ENCODE measurements at places on chromosomes 5 and 9.

DNA sequence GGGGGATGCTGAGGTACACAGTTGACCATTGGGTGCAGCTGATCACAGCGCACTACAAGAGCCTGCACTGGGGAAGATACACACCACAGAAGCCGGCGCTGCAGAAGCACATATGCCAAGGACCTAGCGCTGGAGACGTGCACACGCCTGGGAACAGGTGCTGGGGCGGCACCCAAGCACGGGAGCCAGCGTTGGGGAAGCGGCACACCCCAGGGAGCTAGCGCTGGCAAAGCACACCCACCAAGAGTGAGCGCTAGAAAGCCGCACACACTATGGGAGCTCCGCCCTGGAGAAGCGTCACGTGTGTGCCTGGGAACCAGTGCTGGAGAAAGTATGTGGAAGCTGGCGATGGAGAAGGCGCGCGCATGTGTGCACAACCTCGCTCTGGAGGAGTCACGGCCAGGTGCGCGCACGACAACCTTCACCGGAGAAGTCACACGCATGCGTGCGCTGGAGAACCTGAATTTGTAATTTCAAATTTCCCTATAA lies 4.5 kb downstream of the FANCC start:
- peak; percentile 14 for DNase-seq

GRCh38 chr9:2303056-2303455 lies 287.9 kb downstream of the SMARCA2 start:
- DNase-seq: no peak

DNA sequence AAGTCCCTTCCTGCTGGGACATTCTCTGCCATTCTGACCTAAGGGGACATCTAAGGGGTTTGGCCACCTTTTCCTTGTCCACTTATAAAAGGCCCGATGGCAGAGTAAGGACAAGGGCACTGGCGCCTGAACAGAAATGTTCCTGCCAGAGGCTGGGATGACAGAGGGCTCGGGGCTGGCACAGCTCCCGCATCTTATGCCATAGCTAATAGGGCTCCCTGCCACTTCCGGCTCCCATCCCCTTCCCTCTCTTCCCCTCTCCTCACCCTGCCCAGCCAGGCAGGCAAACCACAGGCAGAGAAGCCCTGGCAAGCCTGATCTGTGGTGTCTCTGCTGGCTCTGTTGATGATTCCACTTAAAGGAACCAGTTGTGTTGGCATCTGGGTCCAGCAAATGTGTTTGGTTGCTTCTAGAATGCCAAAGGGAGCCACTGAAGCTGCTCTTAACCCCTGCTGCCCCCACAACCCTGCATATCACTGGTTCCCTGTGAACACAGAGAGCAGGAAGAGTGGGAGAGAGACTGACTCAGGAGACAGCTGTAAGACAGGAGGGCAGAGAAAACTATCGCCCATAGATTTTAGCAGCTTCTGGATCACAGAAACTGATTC lies 18.4 kb upstream of the ADRA1B start:
- DNase-seq: no peak

GRCh38 chr5:60503771-60504170 lies 196.2 kb downstream of the DEPDC1B start:
- peak; percentile 15 for DNase-seq

DNA sequence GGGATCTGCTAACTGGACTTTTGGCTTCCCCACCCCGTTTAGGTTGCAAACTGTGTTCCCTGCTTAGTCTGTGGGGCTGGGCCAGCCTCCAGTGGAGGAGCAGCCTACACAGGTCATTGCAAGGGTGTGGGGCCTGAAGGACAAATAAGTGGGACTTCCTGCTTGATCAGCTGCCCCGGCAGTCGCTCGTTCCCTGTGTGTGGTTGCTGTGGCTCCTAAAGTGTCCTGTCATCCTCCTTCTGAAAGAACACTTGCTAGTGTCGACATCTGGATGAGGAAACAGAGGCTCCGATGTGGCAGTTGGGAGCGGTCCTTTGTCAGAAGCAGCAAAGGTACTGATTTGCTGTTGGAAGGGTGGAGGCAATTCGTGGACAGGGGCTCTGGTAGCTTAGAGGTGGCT lies 88.9 kb upstream of the TBCA start:
- peak; percentile 93 for DNase-seq

DNA sequence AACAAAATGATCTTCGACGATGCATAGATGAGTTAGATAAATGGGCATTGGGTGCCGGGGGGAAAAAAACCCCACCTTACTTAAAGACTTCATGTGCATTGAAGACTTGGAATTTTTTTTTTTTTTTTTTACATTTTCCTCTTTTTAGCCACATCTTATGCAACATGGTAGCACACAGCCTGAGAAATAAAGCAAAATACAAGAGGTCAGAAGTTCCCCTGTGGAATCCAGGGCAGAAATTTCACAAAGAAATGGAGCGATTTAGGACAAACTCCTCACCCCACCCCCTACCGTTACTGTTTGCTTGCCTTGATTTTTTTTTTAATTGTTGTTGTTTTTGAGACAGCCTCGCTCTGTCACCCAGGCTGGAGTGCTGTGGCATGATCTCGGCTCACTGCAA lies 153.2 kb downstream of the GOLPH3 start:
- peak; percentile 34 for DNase-seq

- no peak for DNase-seq
These were observed 2.8 kb downstream of the DCANP1 start for GRCh38 chr5:135444360-135444759.

- DNase-seq: no peak
These were observed 74.2 kb downstream of the MSX2 start for GRCh38 chr5:174798551-174798951.

DNA sequence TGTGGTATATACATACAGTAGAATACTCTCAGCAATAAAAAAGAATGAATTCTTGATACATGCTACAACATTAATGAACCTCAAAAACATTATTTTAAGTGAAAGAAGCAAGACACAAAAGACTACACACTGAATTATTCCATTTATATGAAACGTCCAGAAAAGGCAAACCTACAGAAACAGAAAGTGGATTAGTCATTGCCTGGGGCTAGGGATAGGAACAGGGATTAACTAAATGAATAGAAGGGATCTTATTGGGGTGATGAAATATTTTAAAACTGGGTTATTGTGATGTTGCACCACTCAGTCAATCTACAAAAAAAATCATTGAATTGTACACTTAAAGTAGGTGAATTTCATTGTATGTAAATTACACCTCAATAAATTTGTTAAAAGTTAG lies 326.7 kb downstream of the PIK3R1 start:
- DNase-seq: no peak

DNA sequence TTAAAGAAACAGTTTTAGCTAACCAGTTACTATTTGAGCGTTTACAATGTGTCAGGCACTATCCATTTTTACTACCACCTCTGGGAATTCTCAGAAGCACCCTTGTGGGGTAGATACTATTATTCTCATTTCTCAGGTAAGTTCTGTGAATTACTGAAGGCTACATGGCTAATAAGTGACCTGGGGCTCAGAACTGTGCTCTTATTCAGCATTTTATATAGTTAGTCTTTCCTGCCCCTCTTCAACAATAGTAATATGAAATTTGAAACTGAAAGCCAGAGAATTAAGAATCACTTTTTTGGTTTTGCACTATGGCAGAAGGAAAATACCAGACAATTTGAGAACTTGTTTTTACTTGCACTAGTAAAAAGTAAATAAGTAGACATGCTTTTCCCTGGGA lies 11.8 kb downstream of the ELL2 start:
- no peak for DNase-seq

DNA sequence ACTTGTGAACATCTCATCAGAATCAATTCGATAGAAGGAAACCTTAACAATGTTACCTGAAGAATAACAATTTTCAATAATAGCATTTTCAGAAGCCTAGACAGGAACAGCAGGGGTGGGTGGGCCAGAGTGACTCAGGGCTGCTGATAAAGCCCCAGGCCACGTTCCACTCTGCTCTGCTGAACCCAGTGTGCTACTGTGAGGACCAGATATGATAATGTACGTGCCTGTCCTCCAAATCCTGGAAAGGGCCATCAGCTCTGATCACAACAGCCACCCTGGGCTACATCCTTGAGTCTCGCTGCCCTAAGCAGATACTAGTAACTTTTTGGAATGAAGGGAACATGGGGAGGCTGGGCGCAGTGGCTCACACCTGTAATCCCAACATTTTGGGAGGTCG lies 91.3 kb downstream of the PRRT1B start:
- DNase-seq: no peak

GRCh38 chr9:90872835-90873294 lies 71.2 kb downstream of the SYK start:
- DNase-seq: peak; percentile 64

- no peak for DNase-seq
These were observed 36.4 kb upstream of the SLC6A19 start for GRCh38 chr5:1164696-1165630.

DNA sequence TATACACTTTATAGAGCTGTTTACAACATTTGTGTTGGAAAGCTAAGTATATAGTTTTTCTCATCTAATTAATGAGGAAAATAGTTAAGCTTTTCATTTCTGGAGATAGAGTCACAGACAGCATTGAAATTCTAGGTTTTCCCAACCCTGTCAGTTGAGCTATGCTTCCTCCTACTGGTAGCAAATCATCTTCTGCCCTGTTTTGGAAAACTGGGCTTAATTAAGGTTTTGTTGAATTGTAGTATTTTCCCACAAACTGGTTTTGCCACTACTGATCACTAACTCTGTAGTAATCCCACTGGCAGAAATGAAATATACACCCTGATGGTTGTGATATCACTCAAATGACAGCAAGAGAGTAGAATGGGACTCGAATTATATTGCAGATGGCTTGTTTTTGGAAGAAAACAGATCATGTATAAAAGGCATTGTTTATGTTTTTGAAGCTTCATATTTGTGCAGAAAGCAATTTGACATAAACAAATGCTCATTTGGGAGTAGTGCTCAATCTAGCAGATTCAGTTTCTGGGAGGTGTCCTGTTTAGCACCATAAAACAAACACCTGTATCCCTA lies 46.6 kb downstream of the CD180 start:
- no peak for DNase-seq

- no peak for DNase-seq
These were observed 1378.7 kb upstream of the C9orf72 start for GRCh38 chr9:28951945-28952344.

DNA sequence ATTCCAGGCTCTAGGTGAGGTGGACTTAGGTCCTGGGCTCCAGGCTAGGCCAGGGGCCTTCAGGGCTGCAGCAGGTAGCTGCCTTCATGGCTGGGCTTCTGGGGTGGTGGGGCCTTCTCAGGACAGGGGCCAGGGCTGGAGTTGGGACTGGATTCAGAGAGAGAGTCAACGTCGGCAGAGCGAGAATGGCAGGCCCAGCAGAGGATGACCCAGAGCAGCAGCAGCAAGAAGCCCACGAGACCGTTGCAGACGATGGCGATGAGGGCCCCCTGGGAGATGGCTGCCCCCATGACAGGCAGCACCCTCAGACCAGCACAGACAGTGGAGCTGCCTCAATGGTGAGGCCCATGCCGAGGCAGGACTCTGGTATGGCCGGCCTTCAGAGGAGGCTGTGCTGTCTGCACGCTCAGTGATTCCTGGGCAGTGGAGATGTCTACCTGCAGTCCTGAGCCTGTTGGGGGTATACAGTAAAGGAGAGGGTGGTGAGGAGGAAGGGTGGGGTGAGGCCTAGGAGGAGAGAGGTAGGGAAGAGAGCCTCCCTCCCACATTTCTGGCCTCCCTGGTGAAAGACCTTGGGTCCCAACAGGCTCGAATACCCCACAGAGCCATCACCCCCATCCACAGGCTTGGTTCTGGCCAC lies 1.3 kb downstream of the ENHO start:
- no peak for DNase-seq

DNA sequence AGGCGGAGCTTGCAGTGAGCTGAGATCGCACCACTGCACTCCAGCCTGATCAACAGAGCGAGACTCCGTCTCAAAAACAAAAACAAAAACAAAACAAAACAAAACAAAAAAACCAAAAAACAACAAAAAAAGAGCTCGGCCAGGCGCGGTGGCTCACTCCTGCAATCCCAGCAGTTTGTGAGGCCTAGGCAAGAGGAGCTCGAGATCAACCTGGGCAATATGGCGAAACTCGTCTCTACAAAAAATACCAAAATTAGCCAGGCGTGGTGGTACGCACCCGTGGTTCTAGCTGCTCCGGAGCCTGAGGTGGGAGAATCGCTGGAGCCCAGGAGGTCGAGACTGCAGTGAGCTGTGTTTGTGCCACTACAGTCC lies 20.2 kb downstream of the TRIM7 start:
- DNase-seq: no peak

DNA sequence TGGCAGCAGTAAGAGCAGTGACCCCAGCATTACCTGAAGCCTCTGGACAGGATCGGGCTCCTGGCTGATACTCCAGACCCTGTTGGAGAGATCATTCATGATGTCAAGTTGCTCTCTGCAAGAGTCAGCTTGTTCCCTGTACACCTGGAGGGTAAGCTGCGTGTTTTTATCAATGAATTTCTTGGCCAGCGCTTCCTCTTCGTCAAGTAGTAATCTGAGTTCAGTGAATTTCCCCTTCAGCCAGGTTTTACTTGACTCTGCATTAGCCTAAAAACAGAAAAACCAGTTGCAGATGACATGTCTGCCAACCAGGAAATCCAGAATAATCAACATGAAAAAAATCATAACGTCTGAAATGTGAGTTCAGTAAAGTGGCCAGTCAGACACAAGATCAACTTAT lies 19.1 kb downstream of the TRIM14 start:
- no peak for DNase-seq

DNA sequence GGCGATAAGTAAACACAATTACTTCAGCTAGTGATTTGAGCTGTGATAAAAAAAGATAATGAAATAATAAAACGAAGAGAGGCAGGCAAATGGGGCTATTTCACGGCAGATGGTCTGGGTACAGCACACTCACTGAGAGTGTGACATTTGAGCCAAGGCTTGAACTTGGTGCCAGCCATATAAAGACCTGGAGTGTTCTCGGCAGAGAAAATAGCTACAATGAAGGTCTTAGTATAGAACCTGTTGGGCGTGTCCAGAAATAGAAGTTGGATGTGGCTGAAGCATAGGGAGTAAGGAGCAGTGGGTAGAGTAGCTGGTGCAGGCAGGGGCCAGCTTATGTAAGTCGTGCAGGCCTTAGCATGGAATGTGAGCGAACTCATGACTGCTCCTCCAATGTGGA lies 660.3 kb upstream of the WWC1 start:
- DNase-seq: no peak

- no peak for DNase-seq
These were observed 3.7 kb upstream of the CAMK2A start for GRCh38 chr5:150293091-150293941.

DNA sequence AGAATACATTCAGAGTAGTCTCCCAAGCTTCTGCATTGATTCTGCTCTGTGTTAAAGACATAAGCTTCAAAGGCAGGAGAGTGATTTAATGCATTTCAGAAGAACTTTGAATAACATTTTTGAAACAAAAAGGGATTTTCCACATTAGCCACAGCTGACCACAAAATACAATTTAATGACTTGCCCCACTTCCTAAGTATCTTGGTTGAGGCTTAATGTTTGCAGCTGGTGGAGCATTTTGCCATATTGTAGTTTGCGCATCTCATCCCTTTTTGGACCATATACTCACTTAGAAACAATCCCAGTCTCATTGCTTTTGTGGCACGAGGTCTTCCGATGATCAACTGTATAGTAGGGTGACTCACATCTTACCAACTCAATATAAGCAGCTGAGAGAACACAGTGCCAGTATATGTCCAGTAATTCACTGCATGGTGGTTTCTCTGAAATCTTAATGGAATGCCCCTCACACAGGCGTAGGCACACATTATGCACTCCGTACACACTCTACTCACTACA lies 455.8 kb upstream of the PTGER4 start:
- DNase-seq: peak; percentile 29
